ENCODE measurements at places on chromosomes 6 and 20.

- DNase-seq = no peak
These were observed 1.7 kb upstream of the DLL1 start for GRCh38 chr6:170292407-170293158.

- DNase-seq = peak; percentile 14
These were observed 72.9 kb downstream of the TSBP1 start for GRCh38 chr6:32298632-32299336.

- no peak for DNase-seq
These were observed 9.1 kb downstream of the MC3R start for GRCh38 chr20:56257604-56258003.

DNA sequence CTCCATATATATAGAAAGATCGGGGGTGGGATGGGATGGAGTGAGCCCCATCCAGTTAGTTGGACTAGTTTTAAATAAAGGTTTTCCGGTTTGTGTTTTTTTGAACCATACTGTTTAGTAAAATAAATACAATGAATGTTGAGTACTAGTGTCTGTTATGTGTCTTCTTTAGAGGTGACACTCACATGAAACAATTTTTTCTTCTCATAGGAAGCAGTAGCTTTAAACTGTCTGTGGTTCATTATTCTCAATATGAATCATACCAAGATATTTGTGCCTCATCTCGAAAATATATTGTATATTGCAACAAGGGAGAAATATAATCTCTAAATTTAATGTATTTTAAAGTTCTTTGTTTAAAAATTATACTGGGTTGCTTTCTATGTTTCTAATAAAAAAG, 33.4 kb downstream of the HSF2 start:
- no peak for DNase-seq

DNA sequence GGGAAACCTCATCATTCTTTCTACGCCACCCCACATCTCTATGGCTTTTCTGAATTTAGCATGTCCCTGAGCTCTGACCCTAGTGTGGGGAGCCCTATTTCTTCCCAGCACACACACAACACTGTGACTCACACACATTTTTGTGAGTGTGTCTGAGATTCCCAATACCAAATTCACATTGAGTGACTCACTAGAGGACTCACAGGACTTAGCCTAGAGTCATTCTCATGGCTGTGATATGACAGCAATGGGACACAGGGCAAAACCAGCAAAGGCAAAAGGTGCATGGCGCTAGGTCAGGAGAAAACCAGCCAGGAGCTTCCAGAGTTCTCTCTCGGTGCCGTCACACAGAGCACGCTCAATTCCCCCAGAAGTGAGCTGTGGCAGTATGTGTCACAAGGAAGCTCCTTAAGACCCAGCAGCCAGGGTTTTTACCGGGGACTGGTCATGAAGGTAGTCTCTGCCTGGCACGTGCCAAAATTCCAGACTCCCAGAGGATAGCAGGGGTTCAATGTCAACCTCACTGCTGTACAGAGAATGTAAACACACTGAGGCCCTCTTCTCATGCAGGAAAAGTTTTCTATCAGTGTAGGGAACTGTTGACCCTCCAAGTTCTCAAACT, 6.2 kb downstream of the CSTL1 start:
- peak; percentile 88 for DNase-seq

GRCh38 chr20:46093531-46093930, 3.8 kb upstream of the NCOA5 start:
- DNase-seq = peak; percentile 42

- DNase-seq = peak; percentile 57
These were observed 170.6 kb downstream of the LY86 start for GRCh38 chr6:6758915-6759654.

DNA sequence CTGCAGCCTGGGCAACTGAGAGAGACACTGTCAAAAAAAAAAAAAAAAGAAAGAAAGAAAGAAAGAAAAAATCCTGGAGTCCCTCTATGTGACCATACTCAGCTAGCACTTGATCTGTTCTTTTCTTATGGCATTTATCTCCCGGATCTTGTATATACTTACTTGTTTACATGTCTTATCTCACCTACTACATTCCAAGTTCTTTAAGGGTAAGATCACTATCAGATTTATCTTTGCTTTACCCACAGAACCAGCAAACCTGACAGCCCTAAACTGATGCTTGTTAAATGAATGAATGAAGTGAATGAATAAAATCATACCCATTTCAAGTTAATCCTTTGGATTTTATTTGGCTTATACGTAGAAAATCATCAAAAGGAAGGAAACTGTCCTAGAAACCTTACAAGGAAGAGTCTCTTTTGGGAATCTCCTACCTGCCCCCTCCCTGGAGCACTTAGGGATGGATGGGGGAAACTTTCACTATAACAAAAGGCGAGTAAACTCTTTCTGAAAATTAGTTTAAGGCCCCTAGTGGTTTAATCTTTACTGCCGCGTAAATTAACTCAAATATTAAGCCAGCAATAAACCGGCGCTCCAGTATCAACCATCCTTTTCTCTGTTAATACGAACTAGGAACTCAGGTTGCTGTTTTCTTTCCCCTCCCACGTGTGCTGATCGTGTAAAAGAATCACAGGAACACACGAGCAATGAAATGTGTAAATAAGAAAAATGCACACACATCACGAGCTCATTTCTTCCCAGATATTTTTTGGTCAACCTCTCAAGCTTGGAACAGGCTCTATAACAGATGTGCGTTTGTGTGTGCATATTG, 1.3 kb upstream of the UTRN start:
- DNase-seq = peak; percentile 37

DNA sequence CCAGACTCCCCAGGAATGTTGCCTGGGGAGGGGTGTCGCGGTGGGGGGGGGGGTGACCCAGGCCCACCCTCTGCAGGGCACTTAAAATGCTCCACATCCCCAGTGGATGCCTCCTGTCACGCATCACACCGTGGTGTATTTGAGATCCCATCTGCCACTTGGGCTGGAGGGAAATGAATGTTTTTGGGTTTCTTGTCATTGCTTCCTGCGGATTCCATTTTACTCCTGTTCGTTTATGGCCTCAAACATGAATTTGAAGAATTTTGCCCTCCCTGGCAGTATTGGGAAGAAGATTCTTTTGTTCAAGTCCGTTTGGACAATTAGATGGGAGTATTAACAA, 544 bp upstream of the KHDC1 start:
- DNase-seq = no peak

- peak; percentile 61 for DNase-seq
These were observed 23.0 kb downstream of the MAP1LC3A start for GRCh38 chr20:34581341-34582184.

GRCh38 chr20:43863330-43863729, 51.3 kb upstream of the TOX2 start:
- DNase-seq = no peak

GRCh38 chr6:158849899-158850806, 31.0 kb upstream of the EZR start:
- DNase-seq = peak; percentile 95

DNA sequence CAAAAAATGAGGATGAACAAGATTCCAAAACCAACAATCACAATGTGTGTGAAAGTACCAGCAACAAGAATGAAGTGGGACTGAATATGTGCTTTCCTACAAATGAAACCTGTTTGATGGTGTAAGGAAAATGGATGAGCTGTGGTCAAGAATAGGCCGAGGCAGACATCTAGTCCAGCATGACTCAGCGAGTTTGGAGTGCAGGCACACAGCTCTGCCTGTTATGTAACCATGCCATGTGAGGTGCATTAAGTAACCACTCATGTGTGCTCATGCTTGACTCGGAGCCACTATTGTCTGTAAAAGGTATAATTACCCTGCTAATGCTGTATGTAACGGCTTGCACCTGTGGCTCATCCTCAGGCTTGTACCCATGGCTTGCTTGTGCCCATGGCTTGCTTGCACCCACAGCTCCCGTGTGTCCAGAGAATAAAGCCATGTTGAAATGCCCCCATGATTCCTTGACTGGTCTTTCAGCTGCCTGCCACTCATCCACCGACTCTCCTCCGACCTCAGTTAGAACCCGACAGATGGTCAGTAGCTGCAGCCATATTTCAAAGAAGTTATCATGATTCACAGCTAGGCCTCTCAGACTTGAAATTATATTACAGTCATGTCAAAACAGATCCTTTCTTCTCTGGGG, 98.7 kb downstream of the BACH2 start:
- DNase-seq = peak; percentile 78

GRCh38 chr6:26211963-26212362, 124.7 kb downstream of the HFE start:
- no peak for DNase-seq

DNA sequence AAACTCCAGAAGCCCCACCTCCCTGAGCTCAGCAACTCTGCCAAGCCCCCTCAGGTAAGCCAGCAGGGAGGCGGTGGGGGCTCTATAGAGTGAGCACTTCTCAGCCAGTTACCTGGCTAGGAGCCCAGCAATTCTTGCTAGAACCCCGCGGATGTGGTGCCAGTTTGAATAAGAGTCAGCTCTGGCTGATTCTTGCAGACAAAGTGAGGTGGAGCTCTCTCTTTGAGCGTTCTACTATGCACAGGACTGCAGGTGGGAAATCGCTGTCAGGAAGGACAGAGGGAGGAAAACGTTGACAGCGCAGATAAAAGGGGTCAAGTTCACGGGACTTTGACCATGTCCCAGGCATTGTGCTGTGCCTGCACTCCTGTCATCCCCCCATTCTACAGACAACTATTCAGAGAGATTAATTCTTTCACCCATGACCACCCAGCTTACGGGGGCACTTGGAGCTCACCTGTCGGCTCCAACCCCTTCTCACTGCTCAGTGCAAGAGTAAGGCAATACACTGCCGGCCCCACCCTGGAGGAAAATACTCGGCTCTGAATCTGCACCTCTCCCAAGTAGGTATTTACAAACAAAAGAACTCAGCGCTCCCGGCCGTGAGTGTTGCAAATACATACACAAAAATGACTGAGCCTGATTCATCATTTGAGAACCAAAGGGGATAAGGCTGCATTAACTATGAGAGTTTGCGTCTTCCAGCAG, 92.9 kb downstream of the ANKRD60 start:
- no peak for DNase-seq

DNA sequence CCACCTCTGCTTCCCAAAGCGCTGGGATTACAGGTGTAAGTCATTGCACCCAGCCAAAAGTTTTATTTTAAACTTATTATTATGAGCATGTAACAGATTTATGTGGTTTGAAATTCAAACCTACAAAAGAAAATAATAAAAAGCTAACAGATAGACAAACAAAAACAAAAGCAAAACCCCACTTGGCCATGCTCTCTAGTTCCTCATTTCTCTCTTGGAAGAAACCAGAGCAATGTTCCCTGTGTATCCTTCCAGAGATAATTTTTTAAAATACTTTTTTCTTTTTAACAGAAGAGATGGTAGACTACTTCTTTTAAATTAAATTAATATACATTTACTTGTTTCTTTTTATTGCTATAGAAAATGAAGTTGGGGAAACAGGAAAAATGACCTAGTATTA, 28.0 kb upstream of the SLC17A3 start:
- DNase-seq = no peak

DNA sequence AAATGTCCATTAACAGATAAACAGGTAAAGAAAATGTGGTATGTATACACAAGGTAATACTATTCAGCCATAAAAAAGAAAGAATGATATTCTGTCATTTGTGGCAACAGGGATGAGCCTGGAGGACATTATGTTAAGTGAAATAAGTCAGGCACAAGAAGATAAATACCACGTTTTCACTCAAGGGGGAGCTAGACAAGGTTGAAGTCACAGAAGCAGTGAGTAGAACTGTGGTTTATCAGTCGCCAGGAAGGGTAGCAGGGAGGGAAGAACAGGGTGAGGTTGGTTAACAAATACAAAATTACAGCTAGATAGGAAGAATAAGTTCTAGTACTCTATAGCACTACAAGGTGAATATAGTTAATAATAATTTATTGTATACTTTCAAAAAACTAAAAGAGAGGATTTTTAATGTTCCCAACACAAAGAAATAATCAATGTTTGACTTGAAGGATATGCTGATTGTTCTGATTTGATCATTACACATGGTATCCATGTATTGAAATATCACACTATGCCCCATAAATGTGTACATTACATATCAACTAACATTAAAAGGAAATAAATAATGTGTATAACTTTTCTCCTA, 21.1 kb downstream of the RTN4IP1 start:
- peak; percentile 74 for DNase-seq

- DNase-seq = peak; percentile 87
These were observed 59.0 kb downstream of the SLC23A2 start for GRCh38 chr20:4942331-4942730.

- no peak for DNase-seq
These were observed 17.9 kb downstream of the GCM1 start for GRCh38 chr6:53130569-53131290.

DNA sequence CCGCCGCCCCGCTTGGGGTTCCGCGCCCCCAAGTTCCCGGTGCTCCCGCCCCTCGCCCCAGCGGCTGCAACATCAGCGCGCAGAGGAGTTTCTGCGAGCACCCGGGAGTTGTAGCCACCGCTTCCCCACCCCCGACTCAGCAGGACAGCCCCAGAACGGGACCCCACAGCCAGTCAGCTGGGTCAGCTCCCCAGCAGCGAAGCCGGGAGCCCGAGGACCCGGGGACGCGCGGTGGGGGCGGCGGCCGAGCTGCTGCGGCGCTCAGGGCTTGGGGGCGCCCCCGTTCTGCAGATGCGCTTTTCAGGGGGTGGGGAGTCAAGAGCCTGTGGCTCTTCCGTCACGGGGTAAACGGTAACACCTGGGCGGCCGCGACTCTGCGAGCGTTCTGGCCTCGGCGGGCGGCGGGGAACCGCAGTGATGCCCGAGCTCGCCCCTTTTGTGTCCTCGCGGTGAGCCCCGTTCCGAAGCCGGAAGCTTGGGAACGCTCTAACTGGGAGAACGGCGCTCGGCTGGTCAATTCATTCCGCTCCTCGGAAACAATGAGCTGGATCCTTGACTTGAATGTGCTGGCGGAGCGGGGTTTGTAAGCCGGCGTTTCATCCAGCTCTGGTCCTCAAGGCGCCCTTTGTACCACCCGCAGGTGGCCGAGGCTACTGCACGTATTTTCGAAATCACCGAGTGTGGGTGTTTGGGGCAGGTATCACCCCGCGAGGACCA, 774 bp downstream of the PLEKHG1 start:
- peak; percentile 43 for DNase-seq

GRCh38 chr20:23125625-23126191, 39.6 kb upstream of the CD93 start:
- DNase-seq = peak; percentile 96

- DNase-seq = no peak
These were observed 211.1 kb upstream of the RNF24 start for GRCh38 chr20:4226330-4227084.

- no peak for DNase-seq
These were observed 75.3 kb downstream of the TULP4 start for GRCh38 chr6:158387578-158387977.

- no peak for DNase-seq
These were observed 343.0 kb upstream of the ZFP64 start for GRCh38 chr20:52534616-52535015.

GRCh38 chr6:149153693-149154092, 163.8 kb upstream of the TAB2 start:
- DNase-seq = no peak
